A549 treated with CORT108297 at 1 μM for 4 hours (cell line): ENCODE measurements at places on chromosomes 1 and 21. TPM values are rescaled to one million over a fixed set of nuclear protein-coding genes. Genes with fewer than 3 reads are reported as not detected.

The FMOD gene
- total RNA-seq = 0.03 to 0.05 TPM in 2 of 5 replicates, not detected in the others

The LCE3D gene
- 0.44 to 1.3 TPM (median 0.64 TPM) in 5 replicates for total RNA-seq

The HSD17B7 gene
- 8.0 to 10.9 TPM (median 9.5 TPM) in 5 replicates for total RNA-seq

The AKT3 gene
- total RNA-seq = 17.3 to 26.0 TPM (median 22.4 TPM) in 5 replicates

The BRINP3 gene
- not detected in 5 replicates for total RNA-seq
